ENCODE measurements at places on chromosomes 2 and 18.

DNA sequence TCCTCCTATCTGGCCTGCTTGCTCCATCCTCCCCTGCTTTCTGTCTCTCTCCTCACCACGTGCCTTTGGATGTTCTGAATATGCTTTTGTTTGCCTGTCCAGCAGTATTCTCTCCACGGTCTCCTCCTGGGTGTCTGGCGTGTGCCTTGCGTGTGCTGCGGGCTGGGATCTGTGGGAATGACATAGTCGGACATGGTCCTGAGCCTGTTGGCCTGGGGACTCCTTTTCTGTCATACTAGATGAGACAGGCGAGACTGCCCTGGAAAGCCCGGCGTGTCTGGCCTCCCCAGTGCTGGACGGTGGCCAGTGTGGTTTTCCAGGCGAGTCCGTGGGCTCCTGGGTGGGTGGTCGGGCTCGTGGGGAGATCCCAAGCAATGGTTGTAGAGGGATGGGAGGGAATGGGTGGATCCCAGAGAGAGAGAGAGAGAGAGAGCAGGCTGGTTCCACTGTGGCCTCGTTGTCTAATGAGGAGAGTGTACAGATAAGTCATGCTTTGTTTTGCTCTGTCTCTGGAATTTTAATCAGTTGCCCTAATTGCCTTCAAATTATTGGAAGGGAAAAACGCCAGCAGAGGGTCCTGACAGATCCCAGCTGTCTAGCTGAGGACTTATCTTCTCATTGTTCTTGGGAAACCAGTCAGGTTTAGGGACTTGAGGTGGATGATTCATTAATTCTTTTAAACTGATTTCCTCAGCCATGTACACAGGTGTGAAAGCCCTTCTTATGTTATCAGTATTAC is 58.3 kb downstream of the HPCAL1 start:
- no peak for DNase-seq

DNA sequence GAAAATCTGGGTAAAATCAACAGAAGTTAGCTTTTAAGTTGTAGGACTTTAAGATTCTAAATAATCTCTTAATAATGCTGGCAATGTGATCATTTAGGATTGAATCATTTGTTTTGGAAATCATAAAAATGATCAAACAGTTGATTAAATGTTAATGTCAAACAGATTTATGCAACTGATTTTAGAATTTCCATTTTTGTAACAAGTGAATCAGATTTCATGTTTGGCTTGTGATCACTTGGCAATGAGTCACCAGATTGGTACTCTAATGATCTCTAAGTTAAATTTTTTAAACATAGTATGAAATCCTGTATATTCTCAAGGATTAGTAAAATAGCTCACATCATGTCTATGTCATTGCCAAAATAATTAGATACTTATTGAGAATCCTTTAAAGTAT is 50.1 kb upstream of the UNC80 start:
- no peak for DNase-seq

- DNase-seq: no peak
Observed at GRCh38 chr2:183998797-183999190, 599.5 kb upstream of the ZNF804A start.

- DNase-seq: no peak
Observed at GRCh38 chr2:189533288-189534035, 47.1 kb downstream of the SLC40A1 start.

DNA sequence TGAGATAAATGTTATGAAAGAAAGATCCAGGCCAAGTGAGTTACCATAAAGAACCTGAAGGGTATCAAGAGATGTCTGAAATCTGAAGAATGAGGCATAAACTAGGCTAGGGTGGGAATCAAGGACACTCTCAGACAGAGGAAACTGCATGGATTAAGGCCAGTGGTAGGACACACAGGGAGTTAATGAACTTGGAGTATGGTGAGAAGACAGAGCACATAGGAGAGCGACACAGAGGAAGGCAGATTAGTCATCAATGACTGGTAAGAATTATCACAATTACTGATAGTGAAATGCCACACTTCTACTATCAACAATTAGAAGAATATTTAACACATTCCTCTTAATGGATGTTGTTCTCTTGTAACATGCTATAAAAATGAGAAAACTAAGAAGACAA is 76.9 kb downstream of the TTC21B start:
- no peak for DNase-seq

DNA sequence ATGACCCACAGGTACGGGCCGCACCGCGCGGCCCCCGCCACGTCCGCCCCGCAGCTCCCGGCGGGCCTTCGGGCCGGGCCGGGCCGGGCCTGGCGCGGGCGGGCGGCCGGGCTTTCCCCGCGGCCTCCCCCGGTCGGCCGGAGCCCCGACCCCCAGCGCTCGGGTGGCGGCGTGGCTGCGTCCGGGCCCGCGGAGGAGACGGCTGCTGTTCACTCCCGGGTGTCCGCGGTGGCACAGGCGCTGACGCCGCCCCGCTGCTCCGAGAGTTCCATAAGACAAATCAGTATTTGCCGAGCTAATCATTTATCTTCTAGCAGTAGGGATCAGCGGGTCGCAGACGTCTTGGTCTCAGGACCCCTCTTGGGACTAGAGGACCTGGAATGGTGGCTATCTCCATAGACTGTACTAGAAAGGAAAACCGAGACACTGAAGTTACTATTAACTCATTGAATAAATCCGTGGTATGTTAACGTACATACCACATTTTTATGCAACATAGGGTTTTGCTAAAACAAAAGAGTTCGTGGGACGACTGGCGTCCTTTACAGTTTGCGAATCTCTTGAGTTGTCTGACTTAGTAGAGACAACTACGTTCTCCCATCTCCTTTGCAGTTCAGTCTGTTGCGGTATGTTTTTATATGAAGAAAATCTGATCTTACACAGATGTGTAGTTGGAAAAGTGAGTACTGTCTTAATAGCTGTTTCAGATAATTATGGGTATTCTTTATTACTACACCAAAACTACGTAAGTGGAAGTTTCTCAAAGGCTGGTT is 500 bp downstream of the LIMS1 start:
- peak; percentile 75 for DNase-seq

DNA sequence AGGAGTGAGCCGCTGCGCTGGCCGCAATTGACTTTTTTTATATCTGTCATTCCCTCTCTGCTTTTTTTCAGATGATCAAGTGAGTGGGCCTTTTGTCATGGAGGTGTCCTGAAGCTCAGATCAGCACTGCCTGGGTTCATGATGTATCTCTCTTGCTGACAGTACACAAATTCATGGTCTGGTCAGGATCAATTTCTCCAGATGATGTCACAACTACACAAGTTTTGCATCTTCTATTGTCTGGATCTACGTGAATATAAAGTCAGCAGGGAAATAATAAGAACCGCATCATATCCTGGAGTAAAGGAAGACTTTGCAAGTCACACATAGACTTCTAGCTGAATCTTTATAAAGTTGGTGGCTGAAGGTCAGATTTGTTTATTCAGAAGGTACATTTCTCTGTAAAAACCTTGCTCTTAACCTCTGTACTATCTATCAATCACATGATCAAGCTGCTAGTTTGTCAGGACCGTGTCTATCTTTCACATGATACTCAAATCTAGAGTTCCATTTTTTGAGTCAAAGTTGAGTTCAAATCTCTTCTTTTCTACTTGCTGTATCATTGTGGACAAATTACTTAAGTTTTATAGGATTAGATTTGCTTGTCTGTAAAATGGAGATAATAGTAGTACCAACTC is 13.1 kb upstream of the CD28 start:
- no peak for DNase-seq

GRCh38 chr2:184556639-184557038 is 41.7 kb upstream of the ZNF804A start:
- DNase-seq: no peak

DNA sequence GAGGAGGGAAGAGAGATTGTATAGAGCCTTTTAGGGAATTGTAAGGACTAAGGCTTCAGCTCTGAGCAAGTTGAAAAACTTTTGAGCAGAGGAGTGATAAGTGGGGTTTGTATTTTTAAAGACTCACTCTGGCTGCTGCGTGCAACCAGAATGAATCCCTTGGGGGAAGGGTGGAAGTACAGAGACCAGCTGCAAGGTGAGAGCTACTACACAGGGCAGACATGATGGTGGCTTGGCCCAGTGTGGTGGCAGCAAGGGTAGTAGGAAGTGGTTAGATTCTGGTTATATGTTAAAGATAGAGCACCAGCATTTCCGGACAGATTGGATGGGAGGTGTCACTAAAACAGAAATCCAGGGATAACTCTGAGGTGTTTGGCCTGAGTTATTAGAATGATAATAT is 10.1 kb upstream of the SESTD1 start:
- DNase-seq: no peak

DNA sequence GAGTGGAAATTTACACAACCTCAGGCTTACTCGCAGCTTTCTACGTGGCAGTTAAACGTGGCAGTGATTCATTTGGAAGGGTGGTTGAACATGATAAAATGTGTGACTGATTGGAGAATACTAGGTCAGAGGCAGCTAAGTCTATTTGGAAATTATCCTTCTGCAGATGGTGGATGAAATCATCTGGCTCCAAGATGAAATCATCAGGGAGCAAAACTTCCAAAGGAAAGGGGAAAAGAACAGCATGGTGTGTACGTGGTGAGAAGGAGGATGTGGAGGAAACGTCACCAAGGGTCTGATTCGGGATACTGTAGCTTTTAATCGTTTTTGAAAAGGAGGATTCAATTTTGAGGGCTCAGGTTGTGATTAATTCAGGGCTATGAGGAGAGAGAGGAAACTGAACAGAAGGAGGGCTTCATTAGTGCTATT is 47.9 kb downstream of the COL3A1 start:
- DNase-seq: no peak

GRCh38 chr2:191483117-191483516 is 194.8 kb upstream of the NABP1 start:
- no peak for DNase-seq

DNA sequence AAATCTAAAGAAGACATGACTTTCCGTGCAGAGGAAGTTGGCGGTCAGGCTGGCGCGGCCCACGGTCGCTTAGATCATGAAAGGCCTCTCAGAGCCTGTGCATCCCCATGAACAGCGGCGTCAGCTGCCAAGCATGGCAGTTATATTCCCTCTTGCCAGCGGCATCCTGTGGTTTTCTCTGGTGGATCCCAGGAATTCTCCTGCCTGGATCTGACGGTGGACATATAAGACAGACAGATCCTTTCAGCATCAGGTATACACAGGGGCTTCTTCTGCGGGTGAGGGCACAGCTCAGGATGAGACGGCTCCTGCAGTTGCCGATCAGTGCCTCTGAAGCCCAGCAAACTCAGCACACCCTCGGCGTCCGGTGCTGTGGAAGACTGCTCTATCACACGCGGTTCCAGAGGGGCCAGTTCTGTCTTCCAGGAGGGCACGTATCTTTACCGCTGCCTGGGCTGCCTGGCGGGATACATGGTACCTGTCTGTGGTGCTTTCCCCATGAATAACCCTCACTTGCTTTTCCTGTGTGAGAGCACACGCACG is 157.8 kb downstream of the LDLRAD4 start:
- DNase-seq: peak; percentile 69

DNA sequence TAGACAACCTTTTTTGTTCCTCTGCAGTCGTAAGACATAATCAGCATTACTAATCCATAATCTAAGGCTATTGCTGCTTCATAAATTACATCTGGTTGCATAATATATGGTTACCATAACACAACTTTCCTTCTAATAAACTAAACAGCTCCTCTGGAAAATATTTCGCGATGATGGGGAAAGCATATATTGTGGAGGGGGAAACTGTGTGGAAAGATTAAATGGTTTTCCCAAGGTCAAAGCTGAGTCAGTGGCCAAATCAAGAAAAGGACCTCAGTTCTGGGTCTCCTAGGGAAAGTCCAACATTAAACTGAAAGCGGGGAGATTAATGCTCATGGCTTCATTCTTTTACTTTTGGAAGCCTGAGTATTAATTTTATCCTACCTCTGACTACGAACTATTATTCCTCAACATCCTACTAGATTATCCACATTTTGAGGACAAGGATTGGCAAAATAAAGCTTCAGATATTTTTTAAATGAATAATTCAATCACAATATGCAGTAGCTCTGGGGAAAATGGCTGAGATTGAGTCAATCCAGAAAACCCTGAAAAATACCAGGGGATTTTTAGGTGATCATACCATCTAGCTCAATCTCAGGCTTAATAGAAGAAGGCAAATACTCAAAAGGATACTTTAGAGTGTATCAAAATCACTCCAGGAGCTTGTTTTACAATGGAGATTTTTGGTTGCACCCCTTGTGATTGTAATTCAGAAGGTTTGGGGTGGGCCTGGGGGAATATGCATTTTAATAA is 33.8 kb upstream of the STK17B start:
- DNase-seq: no peak

GRCh38 chr18:72107647-72108383 is 436.3 kb downstream of the CBLN2 start:
- no peak for DNase-seq

DNA sequence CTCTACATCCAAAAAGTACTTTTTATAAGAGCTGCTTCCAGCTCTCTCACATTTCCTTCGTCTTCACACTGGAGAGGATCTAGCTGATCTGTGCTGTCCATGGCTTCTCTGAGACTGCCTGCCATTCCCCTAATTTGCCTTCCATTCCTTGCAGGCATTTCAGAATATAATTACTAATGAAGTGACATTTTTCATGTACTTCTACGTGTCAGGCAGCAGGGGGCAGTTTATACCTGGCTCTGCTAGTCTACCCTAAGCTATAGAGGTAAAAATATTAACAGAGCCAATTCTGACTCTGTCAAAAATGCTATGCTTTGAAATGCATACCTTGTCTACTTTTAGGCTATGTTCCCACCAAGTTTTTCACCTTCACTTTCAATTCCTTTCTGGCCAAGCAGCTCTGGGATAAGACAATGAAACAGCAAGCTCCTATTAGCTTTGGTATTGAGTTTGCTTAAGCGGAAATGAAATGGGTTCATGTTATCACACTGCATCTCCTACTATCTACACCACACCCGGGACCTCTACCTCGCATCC is 81.9 kb downstream of the MEP1B start:
- DNase-seq: no peak

DNA sequence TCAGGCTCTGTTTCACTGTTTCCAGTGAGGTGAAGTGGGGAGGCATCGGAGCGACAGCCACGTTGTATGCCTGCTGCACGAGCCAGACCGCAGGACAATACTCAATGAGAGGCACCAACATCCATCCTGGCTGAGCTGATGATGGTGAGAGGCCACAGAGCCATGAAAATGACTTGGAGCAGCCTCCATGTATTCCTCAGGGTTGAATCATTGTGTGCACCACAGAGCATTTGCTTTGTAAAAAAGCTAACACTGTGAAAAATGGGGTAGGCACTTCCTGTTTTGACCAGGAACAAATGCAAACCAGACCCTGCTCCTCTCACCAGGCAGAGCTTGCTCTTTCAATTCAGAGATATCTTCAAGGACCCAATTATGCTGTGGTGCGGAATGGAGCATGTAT is 87.2 kb downstream of the LPIN1 start:
- DNase-seq: no peak

DNA sequence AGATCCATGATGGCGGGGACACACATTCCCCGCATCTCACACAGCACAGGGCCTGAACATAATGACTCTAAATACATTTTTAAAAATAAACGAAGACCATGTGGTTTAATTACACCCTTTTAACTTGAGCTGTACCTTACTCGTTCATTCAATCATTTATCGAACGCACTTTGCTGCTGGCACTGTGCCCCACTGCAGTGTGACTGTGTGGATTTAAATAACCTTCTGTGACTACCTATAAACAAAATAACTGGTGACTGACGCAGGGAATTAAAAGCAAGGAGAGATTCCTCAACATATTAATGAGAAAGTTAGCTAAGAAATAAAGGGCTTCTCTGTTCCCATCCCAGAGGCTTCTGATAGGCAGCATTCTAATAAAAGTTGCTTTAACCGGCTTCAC is 10.9 kb upstream of the FZD7 start:
- DNase-seq: no peak

- peak; percentile 67 for DNase-seq
Observed at GRCh38 chr18:58135701-58136331, 91.8 kb downstream of the NEDD4L start.

- DNase-seq: no peak
Observed at GRCh38 chr18:23956483-23956882, 58.1 kb upstream of the TTC39C start.

Data from activated CD8-positive, alpha-beta memory T cell treated with anti-CD3 and anti-CD28 coated beads, Interleukin-2, amount 50 U/mL, for 48 hours (primary cell).